Activated CD8-positive, alpha-beta memory T cell treated with anti-CD3 and anti-CD28 coated beads, Interleukin-2, amount 10 ng/mL, durations not matched to agents 7 days and 5 days (primary cell): ENCODE measurements at places on chromosomes 12 and 14. TPM values are rescaled to one million over a fixed set of nuclear protein-coding genes. Genes with fewer than 3 reads are reported as not detected.

DNA sequence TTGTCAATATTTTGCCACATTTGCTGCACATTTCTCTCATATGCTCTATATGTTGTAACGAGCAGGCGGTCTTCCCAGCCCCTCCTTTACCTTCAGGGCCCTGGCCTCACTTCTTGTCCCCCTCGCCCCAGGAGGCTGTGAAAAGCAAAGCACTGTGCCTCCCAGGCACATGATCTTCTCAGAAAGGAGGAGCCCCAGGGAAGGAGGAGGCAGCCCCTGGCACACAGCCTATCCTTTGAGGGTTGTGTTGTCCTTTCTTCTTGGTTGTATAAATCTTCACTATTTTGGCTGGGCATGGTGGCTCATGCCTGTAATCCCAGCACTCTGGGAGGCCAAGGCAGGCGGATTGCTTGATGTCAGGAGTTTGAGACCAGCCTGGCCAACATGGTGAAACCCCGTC lies 77.0 kb downstream of the PPP2R5C start:
- H3K36me3 ChIP-seq = peaks cover 33% of the 10 kb centered on the region
- H3K4me3 ChIP-seq = peak overlapping the region; percentile 7
- H3K27me3 ChIP-seq = no peaks in the 10 kb centered on the region
- DNase-seq = no peak
- H3K4me1 ChIP-seq = peaks cover 82% of the 10 kb centered on the region

DNA sequence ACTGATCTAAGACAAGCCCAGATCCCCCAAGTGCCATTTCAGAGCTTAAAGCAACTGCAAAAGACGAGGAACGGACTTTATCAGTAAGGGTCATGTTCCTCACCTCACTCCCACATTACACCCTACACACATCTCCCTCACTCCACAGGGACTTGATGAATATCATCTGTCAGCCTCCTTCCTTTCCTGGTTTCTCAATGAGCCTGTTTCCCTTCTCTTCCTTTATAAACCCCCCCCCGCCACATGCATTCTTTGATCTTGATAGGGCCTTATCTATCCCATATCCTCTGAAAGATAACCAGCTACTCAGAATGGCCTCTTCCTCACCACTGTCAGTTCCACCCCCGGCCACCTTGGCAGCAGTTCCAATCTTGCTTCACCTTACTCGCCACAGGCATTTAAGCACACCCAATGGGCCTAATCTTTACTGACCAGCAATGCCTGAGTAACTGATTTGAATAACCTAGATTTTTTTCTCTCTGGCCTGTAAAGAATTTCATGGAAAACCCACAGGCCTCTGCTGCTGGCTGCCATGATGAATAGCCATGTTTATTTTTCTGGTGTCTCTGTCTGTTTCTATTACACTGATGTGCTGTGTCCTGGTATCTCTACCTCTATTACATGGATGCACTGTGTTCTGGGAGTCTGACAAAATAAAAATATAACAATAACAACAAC lies 138.7 kb downstream of the PHLDA1 start:
- peaks cover 26% of the 10 kb centered on the region for H3K27me3 ChIP-seq
- DNase-seq = no peak
- no peak overlapping the region for H3K27ac ChIP-seq
- peaks cover 4% of the 10 kb centered on the region for H3K36me3 ChIP-seq
- H3K4me3 ChIP-seq = no peak overlapping the region

DNA sequence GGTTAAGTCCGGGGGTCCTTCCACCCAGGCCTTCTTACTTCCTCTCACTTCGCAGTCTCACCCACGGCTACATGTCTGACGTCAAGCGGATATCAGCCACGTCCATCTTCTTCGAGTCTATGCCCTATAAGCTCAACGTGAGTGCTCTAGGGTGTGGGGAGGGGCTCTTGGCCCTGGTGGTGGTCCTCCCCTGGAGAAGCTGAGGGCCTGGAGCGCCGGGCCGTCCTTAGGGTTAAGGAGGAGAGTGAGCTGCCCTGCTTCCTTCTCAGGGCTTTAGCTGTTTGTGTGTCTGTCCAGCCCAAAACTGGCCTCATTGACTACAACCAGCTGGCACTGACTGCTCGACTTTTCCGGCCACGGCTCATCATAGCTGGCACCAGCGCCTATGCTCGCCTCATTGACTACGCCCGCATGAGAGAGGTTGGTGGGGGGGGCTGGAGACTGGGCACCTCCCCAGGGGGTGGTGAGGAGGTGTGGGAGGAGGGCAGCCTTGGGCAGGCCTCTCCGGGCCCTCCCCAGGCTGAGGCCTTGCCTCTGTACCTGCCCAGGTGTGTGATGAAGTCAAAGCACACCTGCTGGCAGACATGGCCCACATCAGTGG lies 2.7 kb downstream of the SHMT2 start:
- no peak overlapping the region for H3K27ac ChIP-seq
- H3K4me3 ChIP-seq = no peak overlapping the region
- peaks cover 37% of the 10 kb centered on the region for H3K36me3 ChIP-seq
- peaks cover 16% of the 10 kb centered on the region for H3K27me3 ChIP-seq
- peaks cover 45% of the 10 kb centered on the region for H3K4me1 ChIP-seq
- no peak for DNase-seq

GDF3 gene
- total RNA-seq = not detected

GRCh38 chr14:36113341-36113740 lies 63.2 kb downstream of the PTCSC3 start:
- H3K4me3 ChIP-seq = no peak overlapping the region
- no peak overlapping the region for H3K27ac ChIP-seq
- H3K4me1 ChIP-seq = no peaks in the 10 kb centered on the region
- no peaks in the 10 kb centered on the region for H3K36me3 ChIP-seq
- DNase-seq = no peak

MAP1LC3B2 gene
- 0.54 TPM for total RNA-seq

DNA sequence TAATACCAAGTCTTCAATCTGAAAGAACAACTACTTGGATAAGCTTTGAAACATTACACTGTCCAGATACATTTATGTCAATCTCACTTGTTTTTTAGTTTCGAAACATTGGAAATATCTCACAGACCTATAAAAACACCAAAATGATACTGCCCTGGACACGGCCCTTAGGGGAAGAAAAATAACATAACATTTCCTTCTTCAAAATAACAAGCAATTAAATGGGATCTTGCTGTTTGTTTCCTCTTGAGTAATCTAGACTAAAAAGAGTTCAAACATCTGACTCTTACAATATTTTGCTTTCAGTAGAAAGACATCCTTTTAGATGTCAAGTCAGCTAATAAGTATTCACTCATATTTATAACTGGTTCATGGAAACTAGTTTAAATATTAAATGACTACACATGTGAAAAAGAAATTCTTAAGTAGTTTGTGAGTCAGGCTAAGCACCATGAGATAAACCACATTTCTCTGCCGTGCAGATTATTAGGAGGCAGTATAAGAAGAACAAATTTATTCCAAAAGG lies 87.5 kb downstream of the EPS8 start:
- peaks cover 8% of the 10 kb centered on the region for H3K27me3 ChIP-seq
- peaks cover 9% of the 10 kb centered on the region for H3K36me3 ChIP-seq
- H3K27ac ChIP-seq = no peak overlapping the region

DNA sequence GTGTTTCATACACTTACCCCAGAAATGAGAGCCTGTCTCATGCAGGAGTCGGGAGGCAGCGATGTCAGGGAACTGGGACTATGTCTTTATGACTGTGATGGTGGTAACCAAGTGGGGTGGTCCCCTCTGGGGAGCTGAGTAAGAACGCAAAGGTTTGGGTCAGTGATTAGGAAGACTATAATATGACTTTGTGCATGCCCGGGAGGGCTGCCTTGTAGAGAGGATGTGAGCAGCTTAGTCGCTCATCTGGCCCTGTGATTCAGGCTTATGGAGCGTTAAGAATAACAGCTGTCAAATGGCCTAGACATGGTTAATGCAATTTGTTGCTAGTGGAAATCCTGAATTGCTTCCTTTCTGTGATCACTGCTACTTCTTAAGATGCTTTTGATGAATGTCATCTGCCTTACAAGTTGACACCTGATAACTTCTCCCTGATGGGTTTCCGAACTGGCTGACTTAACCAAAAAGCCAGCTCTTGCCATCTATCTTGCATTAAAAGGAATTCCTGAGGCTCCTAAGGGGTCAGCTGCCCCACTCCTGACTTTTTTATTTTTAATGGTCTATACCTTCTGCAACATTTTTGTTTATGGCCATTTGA lies 35.4 kb upstream of the AACS start:
- no peak overlapping the region for H3K27ac ChIP-seq
- H3K4me3 ChIP-seq = no peak overlapping the region
- H3K4me1 ChIP-seq = no peaks in the 10 kb centered on the region

GRCh38 chr12:16531621-16532020 lies 74.3 kb downstream of the LMO3 start:
- no peaks in the 10 kb centered on the region for H3K36me3 ChIP-seq
- DNase-seq = no peak
- no peak overlapping the region for H3K27ac ChIP-seq
- no peaks in the 10 kb centered on the region for H3K27me3 ChIP-seq
- no peak overlapping the region for H3K4me3 ChIP-seq

GRCh38 chr14:59739794-59740193 lies 130.8 kb downstream of the RTN1 start:
- H3K27me3 ChIP-seq = no peaks in the 10 kb centered on the region
- H3K27ac ChIP-seq = no peak overlapping the region
- no peak for DNase-seq
- H3K4me3 ChIP-seq = no peak overlapping the region
- no peaks in the 10 kb centered on the region for H3K4me1 ChIP-seq

DNA sequence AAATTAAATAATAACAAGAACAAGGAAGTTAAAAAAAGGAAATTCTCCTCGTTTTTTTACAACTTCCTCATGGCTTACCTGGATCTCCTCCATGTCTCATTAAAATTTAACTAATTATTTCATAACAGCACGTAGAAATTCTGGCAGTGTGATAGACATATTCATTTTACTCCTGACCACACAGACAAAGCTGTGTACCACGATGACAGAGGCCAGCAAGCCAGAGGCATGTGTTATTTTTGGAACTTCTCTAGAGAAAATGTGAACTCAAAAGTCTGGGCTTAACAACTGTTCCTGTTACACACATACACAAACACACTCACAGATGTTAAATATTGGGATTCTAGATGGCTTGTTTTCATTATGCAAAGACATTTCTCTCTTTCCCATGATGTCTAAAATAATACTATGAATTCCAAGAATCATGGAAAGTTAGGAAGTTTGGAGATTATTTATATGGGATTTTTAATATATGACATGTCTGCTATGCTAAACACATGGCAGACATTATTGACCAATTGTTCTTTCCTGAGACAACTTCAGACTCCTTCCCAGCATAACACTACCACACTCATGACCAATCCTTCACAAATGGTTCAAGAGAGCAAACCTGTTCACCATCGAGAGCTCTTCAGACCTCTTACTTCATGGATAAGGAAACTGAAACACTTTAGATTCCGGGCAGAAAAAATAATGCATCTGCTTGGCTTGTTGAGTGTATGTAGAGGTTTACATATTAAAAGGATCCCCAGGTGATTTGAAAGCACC lies 158.7 kb downstream of the DACT1 start:
- no peak for DNase-seq
- H3K36me3 ChIP-seq = no peaks in the 10 kb centered on the region
- no peak overlapping the region for H3K4me3 ChIP-seq
- no peaks in the 10 kb centered on the region for H3K4me1 ChIP-seq
- no peak overlapping the region for H3K27ac ChIP-seq
- peaks cover 4% of the 10 kb centered on the region for H3K27me3 ChIP-seq

LMNTD1 gene
- total RNA-seq = not detected

ADAM20 gene
- total RNA-seq = 0.16 TPM

DNA sequence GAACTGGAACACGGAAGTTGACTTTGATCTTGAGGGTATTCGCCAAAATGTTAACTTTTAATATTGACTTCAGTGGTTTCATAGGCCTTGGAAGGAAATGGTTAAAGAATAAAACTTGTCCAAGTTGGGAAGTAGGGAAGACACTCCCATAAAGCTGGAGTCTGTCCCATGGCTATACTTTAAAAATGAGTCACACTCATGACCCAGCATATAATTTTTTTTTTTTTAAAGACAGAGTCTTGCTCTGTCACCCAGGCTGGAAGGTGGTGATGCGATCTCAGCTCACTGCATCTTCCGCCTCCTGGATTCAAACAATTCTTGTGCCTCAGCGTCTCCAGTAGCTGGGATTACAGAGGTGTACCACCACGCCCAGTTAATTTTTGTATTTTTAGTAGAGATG lies 19.6 kb downstream of the TMPRSS12 start:
- H3K4me3 ChIP-seq = no peak overlapping the region
- DNase-seq = no peak
- H3K36me3 ChIP-seq = peaks cover 3% of the 10 kb centered on the region
- H3K27me3 ChIP-seq = no peaks in the 10 kb centered on the region

DNA sequence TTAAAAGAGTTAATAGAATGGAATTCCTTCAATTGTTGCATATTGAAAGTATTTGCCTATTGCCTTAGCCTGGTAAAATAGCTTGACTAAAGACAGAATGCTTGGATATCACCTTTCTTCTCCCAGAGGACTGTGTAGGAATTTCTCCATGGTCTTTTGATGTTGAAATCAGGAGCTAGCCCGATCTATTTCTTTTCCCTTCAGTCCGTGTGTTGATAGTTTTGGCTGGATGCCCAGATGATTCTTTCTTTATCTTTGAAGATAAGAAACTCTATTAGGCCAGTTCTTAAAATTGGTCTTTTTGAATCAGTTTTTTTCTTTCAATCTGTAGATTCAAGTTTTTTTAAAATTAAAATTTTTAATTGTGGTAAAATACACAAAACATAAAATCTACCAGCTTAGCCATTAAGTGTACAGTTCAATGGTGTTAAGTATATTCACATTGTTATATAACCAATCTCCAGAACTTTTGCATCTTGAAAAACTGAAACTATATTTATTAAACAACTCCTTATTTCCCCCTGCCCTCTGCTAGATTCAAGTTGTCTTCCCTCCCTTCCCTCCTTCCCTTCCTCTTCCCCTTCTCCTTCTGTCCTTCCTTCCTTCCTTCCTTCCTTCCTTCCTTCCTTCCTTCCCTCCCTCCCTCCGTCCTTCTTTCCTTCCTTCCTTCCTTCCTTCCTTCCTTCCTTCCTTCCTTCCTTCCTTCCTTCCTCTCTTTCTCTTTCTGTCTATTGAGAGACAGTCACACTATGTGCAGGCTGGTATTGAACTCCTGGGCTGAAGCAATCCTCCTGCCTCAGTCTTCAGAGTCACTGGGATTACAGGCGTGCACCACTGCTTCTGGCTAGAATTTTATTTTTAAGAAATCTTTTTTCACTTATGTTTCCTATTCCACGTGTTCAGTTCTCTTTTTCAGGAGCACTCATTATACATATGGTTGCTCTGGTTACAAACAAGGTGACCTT lies 10.1 kb downstream of the LACRT start:
- H3K27me3 ChIP-seq = peaks cover 61% of the 10 kb centered on the region
- peaks cover 2% of the 10 kb centered on the region for H3K36me3 ChIP-seq
- H3K27ac ChIP-seq = no peak overlapping the region
- no peak for DNase-seq
- H3K4me3 ChIP-seq = no peak overlapping the region
- H3K4me1 ChIP-seq = no peaks in the 10 kb centered on the region

TCL1B gene
- not detected for total RNA-seq

SDR9C7 gene
- total RNA-seq = not detected

- no peak overlapping the region for H3K4me3 ChIP-seq
- no peaks in the 10 kb centered on the region for H3K36me3 ChIP-seq
- peaks cover 2% of the 10 kb centered on the region for H3K27me3 ChIP-seq
- DNase-seq = no peak
- no peaks in the 10 kb centered on the region for H3K4me1 ChIP-seq
These were observed 61.7 kb upstream of the PTHLH start for GRCh38 chr12:28034271-28034670.

- no peak for DNase-seq
- no peaks in the 10 kb centered on the region for H3K27me3 ChIP-seq
- no peaks in the 10 kb centered on the region for H3K4me1 ChIP-seq
- H3K36me3 ChIP-seq = no peaks in the 10 kb centered on the region
- H3K4me3 ChIP-seq = no peak overlapping the region
- no peak overlapping the region for H3K27ac ChIP-seq
These were observed 313.7 kb upstream of the DCN start for GRCh38 chr12:91496337-91496736.

CTSG gene
- total RNA-seq = not detected

POTEG gene
- total RNA-seq = not detected

SUPT16H gene
- 151 TPM for total RNA-seq
